ENCODE measurements at places on chromosomes 1 and 21.

DNA sequence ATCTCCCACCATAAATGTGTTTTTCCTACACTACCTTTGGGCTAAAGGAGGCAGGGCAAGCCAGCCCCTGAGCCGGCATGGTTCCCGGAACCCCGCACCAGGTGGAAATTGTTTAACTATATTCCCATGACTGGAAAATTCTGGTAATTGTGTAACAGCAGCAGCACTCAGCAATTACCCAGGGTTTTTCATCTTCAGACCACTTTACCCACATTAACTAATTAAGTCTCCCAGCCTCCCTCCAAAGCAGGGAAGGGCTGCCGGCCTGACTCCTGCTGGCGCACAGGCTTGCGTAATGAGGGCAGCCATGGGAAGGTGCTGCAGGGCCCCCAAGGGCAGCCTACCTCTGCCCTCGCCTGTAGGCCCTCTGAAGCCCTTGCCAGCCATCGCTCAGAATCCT is 140.7 kb upstream of the VAMP3 start:
- DNase-seq = no peak

DNA sequence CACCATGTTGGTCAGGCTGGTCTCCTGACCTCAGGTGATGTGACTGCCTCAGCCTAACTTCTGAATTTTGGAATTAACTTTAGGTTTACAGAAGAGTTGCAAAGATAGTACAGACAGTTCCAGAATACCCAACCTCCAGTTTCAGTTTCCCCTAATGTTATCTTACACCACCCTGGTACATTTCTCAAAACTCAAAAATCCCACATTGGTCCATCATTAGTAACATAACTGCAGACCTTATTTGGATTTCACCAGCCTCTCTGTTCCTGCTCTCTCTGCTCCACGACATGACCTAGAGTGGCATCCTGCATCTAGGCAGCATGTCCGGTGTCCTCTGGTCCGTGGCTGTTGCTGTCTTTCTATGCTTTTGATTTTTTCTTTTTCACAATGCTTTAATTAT is 5.0 kb upstream of the ZC3H12A start:
- DNase-seq = no peak

GRCh38 chr1:220239966-220240365 is 32.3 kb downstream of the RAB3GAP2 start:
- no peak for DNase-seq

DNA sequence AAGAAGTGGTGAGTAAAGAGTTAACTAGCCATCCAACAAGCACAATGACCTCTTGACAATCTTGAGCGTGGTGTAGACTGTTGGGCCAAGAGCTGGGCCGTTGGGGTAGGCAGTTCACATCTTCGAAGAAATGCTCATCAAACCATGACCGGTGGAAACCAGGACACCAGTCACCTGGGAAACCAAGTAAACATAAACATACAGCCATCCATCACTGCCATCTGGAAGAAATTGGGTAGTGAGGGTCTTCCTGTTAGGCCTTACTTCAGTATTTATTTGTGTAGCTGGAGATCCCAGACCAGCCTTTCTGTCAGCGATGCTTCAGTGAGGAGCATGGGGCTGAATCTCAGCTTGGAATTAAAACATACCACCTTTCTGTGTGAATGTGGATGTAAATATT is 108.1 kb upstream of the HAO2 start:
- DNase-seq = no peak

- peak; percentile 58 for DNase-seq
Measured at GRCh38 chr1:9400425-9401079, 107.9 kb downstream of the SPSB1 start.

DNA sequence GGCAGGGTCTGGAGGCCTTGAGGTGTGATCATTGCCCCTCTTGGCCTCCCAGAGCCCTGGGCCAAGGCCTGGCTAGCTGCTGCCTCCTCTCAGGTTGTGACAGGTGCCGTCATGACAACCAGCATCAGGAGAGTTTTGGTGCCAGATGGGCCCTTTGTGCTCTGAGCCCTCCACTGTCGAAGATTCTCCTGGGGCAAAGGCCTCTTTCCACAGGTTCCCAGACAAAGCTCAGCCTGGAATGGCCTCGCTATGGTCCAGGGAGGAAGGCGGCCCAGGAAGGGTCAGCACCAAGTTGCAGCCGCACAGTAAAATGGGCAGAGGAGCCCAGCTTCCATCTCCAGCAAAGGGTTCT is 78.4 kb downstream of the ALPL start:
- no peak for DNase-seq

GRCh38 chr1:153842006-153842471 is 66.8 kb downstream of the SLC27A3 start:
- DNase-seq = no peak

DNA sequence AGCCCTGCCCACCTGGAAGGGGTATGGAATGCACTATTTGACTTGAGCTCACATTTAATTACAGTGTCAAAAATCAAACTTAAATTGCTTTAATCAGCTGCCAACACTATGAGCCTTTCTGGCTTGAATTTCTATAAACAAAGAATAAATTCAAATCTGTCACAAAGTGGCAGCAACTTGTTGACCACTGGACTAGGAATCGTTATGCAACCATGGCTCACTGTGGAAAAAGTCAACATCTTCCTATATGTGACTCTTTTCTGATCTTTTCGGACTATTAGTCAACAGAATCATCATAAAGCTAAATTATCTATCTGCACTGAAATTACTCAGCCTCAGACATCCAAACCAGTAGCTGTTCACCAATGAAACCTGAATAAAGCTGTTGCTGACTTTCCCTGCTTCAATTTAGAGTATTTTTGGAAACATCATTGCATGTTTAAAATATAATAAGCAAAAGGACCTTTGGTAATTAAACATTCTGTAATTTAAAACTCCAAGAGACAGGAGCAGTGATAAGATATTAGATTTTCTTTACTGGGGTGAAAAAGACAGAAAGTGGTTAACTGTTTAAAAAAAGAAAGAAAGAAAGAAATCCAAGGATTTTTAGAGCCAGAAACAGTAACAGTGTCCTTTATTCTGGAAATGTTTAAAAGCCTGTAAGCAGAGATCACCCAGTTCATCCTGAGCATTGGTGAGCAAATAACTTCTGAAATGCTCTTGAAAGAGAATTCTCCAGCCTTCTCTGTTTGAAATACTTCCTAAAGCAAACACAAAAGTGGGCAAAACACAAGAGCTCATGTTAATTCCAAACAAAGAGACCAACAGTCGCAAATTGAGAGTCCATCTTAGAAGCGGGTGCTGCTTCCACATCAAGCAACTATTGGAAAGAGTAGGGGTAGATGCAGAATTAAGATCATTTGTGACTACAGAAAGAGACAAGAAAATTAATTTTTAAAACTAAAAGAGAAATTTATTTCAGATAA is 26.2 kb upstream of the ERG start:
- DNase-seq = no peak

- DNase-seq = no peak
Measured at GRCh38 chr1:197955486-197956394, 38.6 kb downstream of the LHX9 start.

DNA sequence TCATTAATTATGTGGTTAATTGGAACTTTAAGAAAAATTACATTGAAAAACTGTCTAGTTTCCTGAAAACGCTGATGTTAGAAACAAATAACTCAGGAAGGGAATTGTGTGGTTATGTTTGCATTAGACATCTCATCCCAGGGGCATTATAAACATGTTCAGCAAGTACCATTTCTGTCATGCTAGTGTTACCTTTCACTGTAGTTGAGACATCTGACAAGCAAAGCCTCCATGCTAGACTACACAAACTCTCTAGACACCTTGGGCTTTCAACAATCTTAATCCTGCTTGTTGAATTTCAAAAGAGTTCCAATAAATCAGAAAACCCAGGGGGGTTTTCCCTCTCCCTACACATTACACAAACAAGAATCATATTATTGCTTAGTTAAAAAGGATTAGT is 536.8 kb downstream of the KCNT2 start:
- DNase-seq = no peak

- peak; percentile 52 for DNase-seq
Measured at GRCh38 chr1:201119206-201120197, 7.3 kb upstream of the CACNA1S start.

GRCh38 chr1:14300991-14301703 is 297.3 kb upstream of the KAZN start:
- DNase-seq = no peak

- DNase-seq = no peak
Measured at GRCh38 chr21:16597753-16598152, 868.0 kb downstream of the USP25 start.

DNA sequence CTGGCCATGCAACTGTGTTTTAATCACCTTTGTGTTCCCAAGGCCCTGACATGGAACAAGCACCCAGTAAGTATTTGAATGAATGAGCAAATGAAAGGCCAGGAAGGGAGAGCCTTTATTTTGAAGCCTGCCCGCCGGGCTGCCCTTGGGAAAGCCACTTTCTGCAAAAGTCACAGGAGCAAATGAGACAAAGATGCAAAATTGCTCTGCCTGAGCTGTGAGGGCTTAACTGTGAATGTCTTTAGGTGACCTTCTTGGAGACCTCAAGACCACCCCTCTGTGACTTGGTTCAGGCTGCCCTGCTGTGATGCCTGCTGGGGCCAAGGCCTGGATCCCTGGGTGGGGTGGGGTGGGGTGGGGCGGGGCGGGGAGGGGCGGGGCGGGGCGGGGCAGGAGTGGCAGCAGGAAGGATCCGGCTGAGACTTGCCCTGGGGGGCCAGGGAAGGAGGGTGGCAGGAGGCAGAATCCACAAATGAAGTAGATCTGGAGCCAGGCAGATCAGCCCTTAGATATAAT is 54.0 kb downstream of the RUNX3 start:
- no peak for DNase-seq

DNA sequence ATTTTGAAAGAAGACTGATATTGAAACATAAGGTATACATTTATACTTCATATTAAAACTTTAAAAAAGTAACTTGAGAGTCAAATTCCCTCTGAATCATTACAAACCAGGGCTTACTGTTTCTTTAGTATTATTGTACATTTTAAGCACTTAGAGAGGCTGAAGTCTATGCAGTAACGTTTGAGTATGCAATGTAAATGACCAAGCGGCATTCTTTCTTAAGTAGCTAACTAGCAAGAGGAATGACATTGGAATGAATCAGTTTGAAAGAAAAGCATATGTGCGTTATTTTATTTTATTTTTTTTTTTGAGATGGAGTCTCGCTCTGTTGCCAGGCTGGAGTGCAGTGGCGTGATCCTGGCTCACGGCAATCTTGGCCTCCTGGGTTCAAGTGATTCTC is 24.3 kb downstream of the WNT2B start:
- no peak for DNase-seq

DNA sequence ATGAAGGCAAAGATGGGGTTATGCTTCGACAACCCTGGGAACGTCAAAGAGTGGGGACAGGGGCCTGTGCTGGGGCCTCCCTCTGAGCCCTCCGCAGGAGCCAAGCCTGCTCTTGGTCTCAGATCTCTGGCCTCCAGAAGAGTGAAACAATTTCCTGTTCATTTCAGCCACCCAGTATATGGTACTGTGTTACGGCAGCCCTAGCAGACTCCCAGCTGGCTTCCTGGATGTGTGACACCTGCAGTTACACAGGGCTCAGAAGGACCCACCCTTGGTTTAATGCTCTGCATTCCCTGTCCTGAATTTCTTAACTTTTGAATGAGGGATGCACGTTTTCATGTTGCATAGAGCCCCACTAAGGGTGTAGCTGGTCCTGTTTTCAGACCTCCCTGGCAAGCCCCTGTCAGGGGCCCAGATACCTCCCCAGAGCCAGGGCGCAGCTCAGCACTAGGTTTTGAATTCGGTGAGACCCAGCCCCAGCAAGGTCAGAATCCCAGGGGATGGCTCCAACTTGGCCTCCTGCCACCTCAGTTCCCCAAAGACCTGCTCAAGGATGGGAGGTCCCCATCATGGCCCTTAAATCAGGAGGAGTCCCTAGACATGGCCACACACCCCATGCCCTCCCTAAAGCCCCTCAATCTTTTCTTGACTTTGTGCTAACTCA is 79.0 kb upstream of the IFFO2 start:
- no peak for DNase-seq

- no peak for DNase-seq
Measured at GRCh38 chr1:79524126-79524525, 517.6 kb upstream of the ADGRL4 start.

DNA sequence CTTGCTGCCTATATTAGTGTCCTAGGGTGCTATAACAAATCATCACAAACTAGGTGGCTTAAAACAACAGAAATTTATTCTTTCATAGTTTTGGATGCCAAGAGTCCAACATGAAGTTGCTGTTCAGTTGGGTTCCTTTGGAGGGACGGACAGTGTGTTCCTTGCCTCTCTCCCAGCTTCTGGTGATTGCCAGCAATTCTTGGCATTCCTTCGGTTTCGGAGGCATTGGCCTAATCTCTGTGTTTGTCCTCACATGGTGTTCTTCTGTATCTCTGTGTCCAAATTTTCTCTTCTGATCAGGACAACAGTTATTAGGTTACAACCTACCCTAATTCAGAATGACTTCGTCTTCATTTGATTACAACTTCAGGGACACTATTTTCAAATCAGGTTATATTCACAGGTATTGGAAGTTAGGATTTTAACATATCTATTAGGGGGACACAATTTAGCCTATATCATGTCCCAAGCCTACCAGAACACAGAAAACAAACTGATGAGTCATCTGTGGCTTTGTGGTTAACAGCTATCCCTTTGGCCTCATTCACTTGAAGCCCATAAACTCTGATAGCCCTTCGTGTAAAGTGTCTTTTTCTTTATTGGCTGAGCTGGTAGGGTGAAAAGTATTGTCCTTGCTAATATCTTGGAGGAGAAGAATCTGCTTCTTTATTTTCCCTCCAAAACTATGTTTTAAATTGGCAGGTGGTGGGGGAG is 83.2 kb upstream of the PAPPA2 start:
- peak; percentile 3 for DNase-seq

DNA sequence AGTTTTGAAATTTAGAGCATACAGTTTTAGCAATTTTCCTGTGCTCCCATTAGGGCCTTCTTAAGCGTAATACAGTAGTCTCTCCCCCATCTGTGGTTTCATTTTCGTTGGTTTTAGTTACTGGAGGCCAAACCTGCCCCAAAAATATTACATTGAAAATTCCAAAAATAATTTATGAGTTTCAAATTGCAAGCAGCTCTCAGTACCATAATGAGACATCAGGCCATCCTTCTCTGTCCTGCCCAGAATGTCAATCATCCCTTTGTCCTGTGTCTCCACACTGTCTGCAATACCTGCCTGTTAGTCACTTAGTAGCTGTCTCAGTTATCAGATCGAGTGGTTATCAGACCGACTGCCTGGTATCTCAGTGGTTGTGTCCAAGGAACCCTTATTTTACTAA is 45.4 kb downstream of the ADSS2 start:
- DNase-seq = no peak

DNA sequence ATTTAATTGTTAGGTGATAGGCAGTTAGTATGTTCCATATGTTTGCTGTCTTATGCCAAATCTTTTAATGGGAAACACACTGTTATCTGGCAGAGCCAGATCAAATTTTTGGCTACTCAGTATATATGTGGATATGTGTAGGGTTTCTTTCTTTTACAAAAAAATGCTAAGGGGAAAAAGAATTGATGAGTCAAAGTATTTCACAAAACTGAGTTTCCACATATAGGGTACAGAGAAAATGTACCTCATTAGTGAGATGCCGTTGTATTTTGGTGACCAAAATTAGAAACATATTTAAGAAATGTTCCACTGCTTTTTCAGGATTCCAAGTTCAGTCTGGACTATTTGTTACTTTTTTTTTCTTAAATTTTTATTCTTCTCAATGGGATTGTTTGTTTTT is 201.2 kb upstream of the PTGFR start:
- DNase-seq = no peak

All from hematopoietic multipotent progenitor cell treated with erythropoietin and hydrocortisone succinate and interleukin-3 and kit ligand, for 8 days (in vitro differentiated cells).